Thoracic aorta (tissue), 2 donors: ENCODE measurements at places on chromosomes 5 and 9. TPM values are rescaled to one million over a fixed set of nuclear protein-coding genes. Genes with fewer than 3 reads are reported as not detected.

GRCh38 chr5:54398191-54398590 lies 57.3 kb upstream of the HSPB3 start:
- no peak for DNase-seq

DNA sequence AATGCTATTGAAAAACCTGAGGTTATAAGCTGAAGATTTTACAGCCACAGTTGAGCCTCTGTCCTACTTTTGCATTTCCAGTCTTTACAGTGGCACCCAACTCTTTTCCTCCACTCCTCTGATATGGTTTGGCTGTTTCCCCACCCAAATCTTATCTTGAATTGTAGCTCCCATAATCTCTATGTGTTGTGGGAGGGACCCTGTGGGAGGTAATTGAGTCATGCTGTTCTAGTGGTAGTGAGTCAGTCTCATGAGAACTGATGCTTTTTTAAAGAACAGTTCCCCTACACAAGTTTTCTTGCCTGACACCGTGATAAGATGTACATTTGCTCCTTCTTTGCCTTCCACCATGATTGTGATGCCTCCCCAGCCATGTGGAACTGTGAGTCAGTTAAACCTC lies 646.1 kb upstream of the SEMA6A start:
- no peak for DNase-seq

DNA sequence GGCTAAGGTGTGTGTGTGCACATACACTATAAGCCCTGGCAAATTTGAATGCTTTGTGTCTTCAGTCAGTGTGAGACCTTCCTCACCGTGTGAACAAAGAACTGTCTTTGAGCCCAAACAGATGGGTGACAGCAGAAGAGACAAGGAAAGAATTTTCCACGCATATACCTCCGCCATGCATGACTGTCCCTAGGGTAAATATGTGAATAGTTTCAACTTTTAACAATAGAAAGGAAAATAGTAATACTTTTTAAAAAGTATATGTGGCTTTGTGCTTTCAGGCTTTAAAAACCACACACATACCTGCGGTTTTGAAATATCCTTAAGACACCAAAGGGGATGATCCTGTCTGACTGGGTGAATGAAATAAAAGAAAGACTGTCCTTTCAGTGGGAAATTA lies 438.6 kb upstream of the MPDZ start:
- DNase-seq: no peak

GRCh38 chr9:84258371-84258770 lies 82.2 kb downstream of the SLC28A3 start:
- DNase-seq: no peak

GRCh38 chr5:13580058-13580457 lies 364.4 kb downstream of the DNAH5 start:
- DNase-seq: no peak

GRCh38 chr5:2905741-2906140 lies 154.3 kb upstream of the IRX2 start:
- DNase-seq: no peak

DNA sequence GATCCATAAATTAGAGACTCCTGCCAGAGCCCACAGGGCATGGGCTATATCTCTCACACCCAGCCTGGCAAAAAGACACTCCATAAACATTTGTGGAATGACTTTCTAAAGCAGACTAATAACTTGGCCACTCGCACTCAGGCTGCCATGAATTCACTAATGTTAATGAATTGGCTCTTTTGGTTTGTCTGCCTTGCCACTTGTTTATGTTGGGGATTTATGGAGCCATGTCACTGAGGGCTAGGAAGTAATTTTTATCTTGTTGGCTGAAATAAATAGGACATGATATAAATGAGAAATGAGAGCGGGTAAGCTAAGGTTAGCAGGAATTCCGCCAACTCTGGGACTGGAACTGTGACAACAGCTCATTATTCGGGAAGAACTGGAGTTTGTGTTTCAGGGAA lies 55.2 kb downstream of the DROSHA start:
- no peak for DNase-seq

Gene CDO1
- 132 TPM for total RNA-seq

DNA sequence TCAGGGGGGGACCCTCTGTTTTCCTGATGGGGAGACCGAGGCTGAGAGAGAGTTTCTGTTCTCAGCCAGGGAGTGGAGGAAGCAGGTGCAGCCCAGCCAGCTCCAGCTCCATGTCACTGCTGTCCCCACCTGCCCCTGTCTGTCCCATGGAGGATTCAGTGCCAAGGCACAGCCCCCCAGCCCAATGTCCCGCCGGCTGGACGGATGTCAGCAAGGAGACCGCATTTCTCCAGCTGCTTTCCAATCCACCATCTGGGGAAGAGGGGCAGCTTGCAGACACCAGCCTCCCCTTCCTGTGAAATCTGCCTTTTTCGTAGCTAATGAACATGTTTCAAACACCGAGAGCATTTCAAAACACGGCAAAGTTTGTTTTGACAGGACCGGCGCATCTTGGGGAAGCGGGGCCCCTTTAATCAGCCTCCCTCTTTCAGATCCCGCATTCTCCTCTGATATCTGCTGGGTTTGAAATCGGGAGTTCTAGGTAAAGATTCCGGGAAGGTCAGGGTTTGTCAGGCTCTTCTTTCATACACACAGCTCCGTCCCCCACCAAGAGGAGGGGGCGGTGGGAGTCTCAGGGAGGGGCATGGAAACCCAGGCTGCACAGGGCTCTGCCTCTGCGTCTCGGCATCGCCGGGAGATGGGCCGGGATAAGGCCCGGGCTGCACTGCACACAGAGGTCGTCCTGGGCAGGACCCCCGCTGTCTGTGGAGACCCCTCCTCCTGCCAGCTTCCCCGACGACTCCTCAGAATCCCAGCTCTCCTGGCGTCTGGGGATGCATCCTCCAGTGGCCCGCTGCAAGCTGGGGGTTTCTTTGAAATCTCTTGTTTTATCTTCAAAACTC lies 74.8 kb downstream of the NEK6 start:
- DNase-seq: no peak

Gene ADAMTSL2
- 2.8 TPM for total RNA-seq

- DNase-seq: no peak
Observed at GRCh38 chr5:1701884-1702283, 97.8 kb downstream of the MRPL36 start.

- DNase-seq: no peak
Observed at GRCh38 chr5:87400305-87400899, 12.3 kb downstream of the CCNH start.

DNA sequence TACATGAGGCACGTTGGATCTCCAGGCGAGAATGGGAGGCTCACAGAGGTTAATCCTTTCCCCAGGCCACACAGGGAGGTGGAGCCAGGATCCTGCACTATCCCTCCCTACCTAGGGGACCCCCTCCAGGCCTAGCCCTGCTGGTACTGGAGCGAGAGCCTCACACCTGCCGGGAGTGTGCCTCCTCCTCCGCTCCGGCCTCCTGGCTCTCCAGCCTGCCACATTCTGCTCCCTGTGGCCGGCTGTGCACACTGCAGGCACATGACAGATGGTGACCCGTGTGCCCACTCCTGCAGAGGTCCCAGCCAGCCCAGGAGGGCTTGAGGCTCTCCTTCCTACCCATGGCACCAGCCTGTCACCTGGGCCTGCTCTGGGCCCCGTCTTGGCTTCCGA lies 93.4 kb downstream of the RXRA start:
- no peak for DNase-seq

GRCh38 chr9:93619272-93619775 lies 42.9 kb downstream of the PHF2 start:
- no peak for DNase-seq

- no peak for DNase-seq
Observed at GRCh38 chr9:29778281-29778849, 2205.1 kb upstream of the C9orf72 start.

Gene DNM1
- 7.2 TPM for total RNA-seq

GRCh38 chr9:78030296-78030552 lies 1.4 kb downstream of the GNAQ start:
- no peak for DNase-seq

Gene FLT4
- 4.8 TPM for total RNA-seq

DNA sequence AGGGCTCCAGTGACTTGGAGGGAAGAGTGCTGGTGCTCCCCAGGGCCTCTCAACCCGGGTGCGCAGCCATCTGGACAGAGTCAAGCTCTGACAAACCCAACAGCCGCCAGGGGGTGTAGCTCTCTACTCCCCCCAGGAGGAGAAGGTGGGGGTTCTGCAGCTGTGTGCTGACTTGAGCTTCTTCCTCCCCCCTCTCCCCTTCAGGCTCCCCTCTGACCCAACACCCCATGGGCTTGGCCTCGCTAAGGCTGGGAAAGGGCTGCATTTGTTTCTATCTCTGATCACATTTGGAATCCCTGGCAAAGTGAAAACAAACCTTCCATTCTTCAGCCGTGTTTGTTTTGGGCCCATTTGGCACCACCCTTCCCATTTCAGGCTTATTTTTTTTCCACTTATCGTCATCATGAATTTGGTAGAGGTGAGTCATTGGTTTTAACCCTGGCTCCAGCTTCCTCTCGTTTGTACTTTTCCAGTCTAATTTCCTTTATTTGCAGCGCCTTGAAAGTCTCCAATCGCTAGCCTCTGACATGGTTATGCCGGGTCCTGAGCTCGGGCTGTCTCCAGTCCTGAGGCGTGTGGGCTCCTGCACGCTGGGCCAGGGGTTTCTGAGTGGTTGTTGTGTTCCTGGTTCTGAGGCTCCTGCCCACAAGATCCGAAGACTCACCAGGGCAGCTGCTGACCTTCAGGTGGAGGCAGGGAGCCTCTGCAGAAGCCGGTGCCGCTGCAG lies 36.1 kb downstream of the DAP start:
- DNase-seq: no peak

GRCh38 chr9:5825223-5825622 lies 7.7 kb downstream of the ERMP1 start:
- no peak for DNase-seq

Gene SNX18
- total RNA-seq: 269 TPM

DNA sequence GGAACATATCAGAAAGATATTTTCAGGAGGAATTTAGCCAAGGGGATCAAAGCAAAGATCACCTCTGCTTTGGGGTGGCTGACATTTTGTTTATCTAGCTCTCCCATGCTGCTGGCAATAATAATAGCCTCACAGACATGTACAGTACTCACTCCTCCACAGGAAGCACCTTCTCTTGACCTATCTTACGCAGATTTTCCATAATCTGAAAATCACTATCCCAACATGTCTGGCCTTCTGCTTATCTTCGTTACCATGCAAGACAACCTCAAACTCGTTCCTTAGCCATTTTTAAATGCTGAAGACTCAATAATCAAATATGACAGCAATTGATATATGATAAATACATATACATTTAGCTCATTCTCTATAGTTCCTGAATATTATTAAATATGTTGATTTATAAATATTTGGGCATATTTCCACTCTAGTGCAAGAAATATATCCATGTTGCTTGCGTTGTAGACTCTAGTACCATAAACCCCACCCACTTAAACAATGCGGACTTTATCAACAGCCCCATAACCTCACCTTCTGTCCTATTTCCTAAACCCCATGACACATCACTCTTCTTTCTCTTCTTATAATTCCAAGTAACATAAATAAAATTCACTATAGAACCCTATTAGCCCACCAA lies 18.0 kb downstream of the ZNF608 start:
- DNase-seq: no peak

Gene ADAM19
- total RNA-seq: 46.1 TPM

GRCh38 chr9:128882677-128883603 lies 1.0 kb downstream of the LRRC8A start:
- no peak for DNase-seq

DNA sequence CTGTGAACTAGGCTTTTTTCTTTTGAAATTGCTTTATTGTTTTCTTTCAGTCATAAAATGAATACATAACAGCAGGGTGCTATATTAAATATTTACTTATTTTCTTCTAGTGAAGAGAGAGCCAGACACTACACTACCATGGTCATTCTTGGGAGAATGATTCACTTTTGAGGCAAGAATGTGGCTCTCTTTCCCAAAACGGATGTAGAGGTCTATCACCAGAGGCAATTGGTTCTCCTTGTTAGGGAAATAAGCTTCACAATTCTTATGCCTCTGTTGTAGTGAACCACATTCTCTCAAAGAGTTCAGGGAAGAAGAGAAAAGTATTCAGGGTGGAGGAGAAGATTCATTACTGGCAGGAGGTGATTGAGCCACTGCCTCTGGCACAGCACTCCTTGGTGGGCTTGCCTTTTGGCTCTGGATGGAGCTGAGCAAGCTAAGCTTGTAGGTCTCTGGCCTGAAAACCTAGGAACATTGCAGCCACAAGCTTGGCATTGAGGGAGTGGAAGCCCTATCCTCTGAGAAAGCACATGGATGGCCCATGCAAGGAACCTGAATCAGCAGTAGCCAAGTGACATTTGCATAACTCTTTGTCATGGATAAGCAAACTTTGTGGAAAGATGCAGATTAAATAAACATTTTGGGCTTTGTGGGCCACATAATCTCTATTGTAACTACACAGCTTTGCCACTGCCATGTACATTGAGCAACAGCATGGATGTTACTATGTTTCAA lies 179.0 kb upstream of the TNC start:
- DNase-seq: no peak

GRCh38 chr9:101333490-101333889 lies 51.3 kb downstream of the BAAT start:
- DNase-seq: no peak

GRCh38 chr9:36934478-36935065 lies 99.5 kb downstream of the PAX5 start:
- no peak for DNase-seq
